AML-193 (cell line): ENCODE measurements at places on chromosomes 6 and 20.

GRCh38 chr6:27678469-27678868 lies 205.6 kb upstream of the ZNF184 start:
- no peak for DNase-seq

- no peak for DNase-seq
Measured at GRCh38 chr20:40010483-40010882, 678.6 kb downstream of the MAFB start.

DNA sequence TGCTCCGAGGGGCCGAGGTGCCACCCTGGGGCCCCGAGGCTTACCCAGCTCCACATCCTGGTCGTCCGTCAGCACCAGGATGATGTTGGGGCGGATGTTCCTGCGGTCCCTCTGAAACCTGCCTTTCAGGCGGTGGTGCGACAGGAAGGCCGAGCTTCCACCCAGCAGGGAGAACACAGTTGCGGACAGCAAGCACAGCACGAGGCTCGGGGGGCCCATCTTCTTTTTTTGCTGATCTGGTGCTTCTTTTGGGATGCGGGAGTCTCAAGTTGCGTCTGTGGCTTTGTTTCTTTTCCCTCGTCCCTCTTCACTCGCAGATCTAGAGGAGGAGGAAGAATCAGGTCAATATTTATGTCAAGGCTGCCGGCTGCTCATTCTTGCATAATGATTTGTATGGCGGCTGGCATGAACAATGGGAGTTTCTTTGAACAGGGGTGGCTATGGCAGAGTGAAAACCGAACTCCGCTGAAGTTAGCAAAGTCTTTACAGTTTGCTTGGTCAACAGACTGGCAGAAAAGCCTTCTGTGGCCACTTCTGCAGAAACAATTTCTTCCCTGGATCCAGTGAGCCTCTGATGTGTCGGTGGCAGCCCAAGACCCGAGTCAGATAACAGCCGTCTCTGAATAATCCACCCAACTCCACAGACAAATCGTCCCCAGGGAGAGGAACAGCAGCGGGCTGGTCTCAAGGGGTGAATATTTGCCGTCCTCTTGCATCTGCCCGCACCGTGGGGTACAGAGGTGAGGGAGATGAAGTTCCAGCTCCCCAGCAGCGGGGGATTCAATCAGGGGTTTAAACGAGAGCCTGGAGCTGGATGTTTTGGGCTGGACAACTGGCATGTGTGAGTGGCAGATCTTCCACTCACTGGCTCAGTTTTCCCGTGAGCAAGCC lies 27.9 kb downstream of the SULF2 start:
- DNase-seq, result no peak

GRCh38 chr6:102832021-102832420 lies 1438.5 kb downstream of the GRIK2 start:
- no peak for DNase-seq

DNA sequence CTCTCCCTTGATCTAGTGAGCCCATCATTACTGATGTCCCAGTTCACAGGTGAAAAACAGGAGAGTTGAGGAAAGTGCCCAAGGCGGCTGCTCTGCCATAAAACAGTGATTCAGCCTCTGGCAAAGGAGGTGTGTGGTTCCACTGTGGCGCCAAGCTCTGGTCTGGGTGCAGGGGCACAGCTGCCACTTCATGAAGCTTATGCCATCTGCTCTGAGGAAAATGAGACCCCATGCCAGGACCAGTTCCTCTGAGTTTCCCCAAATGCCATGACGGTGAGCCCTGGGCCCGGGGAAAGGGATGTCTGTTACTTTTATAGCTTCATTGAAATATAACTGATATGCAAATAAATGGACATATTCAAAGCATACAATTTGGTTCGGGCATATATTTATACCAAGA lies 33.7 kb upstream of the ZBP1 start:
- DNase-seq, result no peak

DNA sequence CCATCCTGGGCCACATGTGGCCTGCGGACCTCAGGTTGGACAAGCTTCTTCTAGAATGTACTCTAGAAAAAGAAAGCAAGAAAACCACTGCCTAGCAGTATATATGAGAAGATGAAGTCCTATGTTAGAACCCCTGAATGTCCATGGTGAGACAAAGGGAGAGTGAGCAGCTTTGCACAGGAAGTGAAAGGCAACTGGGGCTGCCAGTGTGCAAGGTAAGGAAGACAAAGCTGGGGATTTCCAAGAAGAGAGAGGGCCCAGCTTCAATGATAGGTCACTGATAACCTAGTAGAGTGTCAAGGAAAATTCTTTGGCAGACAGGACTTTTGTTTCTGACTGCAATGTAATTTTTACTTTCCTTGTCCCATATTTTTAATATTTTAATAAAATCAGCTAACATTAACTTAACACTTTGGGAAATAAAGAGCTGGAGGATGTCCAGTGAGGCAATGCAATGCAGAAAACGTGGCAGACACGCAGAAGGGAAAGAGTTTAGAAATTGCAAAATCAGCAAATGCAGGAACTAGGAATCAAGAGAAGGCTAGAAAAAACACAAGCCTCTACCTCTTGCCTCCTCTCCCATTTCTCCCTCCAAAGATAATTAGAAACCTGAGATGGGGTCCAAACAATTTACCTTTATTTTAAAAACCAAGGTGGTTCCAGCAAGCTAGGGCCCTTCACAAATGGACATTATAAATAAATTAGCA lies 47.4 kb downstream of the CYP39A1 start:
- DNase-seq, result no peak

DNA sequence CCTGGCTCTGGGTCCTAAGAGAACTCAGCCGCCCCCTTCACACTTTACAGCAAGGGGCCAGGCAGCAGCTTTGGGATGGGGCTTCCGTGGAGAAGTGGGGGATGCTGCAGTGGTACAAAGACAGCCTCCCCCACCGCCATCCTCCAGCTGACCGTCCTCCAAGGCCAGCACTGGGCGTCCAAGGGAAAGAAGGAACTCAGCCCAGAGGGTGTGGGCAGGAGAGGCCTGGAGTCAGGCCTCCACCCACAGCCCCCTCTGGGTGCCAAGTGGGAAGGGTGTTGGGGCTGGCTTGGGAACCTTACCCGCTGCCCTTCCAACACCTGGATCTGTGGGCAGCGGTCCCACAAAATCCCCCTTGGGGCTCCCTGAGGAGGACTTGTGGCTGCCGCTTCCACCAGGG lies 13.1 kb downstream of the STMN3 start:
- no peak for DNase-seq

DNA sequence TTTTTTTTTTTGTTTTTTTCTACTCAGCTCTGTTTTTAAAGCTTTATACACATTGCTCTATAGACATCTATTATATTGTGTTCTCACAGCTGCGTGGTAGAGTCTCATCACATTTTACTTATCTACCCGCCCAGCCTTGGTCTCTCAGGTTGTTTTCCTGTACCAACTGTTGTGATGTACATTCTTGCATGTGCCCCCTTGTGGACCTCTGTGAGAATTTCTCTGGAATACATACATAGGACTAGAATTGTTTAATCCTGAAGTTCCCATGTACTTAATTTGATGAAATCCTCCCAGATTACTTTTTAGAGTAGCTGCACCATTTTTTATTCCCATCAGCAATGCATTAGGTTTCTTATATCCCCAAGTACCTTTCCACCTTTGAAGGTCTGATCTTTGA lies 40.4 kb upstream of the TINAG start:
- DNase-seq, result peak; percentile 47

- DNase-seq, result peak; percentile 28
Measured at GRCh38 chr6:30769088-30769852, 24.9 kb upstream of the IER3 start.

DNA sequence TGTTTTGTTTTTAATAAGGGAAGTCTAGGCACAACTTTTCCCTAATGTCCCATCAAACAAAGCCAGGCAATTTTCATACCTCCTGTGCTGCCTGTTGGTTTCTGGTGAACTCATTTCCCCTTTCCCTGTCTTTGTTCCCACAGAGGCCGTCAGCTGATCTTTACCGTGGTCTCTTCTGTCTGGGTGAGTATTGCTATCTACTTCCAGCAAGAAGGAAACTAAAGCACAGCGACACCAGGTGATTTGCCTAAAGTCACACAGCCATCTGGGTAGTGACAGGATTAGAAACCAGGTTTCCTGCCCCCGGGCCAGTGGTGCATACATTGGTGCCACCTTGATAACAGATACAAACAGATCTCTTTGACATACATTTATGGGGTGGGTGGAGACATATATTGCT lies 59.6 kb downstream of the RAB44 start:
- no peak for DNase-seq

DNA sequence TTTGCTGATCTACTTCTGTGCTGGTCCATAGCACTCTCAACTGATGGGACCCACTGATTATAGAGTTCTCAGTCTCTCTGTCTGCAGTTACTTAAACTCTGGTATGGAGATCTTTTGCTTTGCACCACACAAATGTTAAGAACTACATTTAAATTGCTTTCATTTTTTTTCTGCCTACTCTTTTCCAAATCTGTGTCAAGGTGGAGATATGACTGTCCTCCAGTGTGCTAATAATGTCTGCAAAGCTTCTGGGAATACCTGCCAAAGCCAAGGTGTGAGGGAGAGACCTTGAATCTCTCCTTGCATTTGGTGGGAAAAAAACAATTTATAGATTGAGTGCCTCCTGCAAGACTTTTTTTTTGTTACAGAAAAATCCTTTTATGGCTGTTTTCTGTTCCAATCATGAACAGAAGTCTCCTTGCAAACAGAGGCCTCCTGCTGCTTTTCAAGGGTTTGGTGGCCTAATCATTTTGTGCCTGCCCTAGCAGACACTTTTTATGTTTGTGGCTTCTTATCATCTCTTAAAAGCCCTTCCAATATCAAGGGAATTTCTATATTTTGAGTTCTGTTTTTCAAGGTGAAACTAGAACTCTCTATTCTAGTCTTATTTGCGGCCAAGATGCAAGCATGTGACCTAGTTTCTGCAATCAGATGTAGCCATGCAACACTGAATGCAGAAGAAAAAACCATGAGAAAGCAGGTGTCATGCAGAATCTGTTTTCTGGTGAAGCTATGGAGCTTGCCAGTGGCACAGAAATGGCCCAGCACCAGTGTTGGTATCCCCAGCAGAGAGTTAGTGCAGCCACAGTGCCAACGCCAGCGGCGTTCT lies 23.2 kb upstream of the AKIRIN2 start:
- DNase-seq, result no peak

DNA sequence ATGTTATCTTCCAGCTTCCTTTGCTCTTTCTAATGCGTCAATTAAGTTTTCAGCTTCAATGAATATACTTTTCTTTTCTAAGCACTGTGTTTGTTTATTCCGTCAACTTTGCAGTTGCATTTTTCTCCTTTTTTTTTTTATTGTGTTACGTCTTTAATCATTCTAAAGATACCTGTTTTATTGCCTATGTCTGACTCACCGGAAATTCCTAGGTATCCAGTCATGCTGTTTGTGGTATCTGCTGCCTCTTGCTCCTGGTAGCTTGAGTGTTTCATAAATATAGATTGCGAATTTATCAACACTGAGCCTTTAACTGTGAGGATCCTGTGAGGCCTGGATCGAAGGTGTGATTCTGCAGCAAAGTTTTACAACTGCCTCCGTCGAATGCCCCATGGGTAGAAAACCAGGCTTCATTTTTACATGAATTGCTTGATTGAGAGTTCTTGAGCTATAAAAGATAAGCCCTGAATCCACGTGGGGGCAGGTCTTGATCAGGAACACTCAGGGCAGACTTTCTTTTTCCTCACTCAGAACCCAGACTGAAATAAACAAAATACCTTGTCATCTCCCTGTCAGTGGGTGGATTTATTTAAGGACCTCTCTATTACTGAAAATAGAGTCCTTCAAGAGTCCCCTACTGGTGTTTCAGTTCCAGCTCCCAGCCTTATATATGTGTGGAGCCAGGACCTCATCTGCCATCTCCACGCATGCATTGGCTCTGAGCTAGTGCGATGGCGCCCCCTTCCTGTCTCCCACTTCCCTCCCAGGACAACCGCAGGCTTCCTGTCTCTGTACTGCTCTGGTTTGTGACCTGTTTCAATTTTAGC lies 60.1 kb upstream of the LRRC1 start:
- peak; percentile 26 for DNase-seq

GRCh38 chr6:31122791-31123706 lies 2.8 kb upstream of the CDSN start:
- no peak for DNase-seq

- DNase-seq, result peak; percentile 91
Measured at GRCh38 chr6:70566751-70567382, at the start of gene SDHAF4. Gene SDHAF4, plus strand, starts transcription at chr6:70566930. Its CDS starts 11 bp downstream, at chr6:70566941.

- no peak for DNase-seq
Measured at GRCh38 chr20:10961651-10962288, 288.0 kb upstream of the JAG1 start.
